H54 (cell line): ENCODE measurements at places on chromosomes 7 and 10.

GRCh38 chr10:62610649-62611229 is 193.8 kb upstream of the ADO start:
- DNase-seq = peak; percentile 70

- no peak for DNase-seq
Measured at GRCh38 chr10:22834471-22834870, 93.4 kb upstream of the ARMC3 start.

DNA sequence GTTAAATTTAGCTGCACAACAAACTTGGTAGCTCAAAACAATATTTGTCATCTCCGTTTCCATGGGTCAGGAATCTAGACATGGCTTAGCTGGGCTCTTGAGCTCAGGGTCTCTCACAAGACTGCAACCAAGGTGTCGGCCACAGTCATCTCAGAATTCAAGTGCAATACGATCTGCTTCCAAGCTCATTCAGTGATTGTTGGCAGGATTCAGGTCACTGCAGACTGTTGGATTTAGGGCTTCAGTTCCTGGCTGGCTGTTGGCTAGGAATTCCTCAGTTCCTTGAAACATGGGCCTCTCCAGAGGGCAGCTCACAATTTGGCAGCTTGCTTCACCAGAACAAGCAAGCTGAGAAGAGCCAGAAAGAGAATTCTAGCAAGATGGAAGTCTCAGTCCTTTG is 17.5 kb upstream of the CHST3 start:
- DNase-seq = no peak

DNA sequence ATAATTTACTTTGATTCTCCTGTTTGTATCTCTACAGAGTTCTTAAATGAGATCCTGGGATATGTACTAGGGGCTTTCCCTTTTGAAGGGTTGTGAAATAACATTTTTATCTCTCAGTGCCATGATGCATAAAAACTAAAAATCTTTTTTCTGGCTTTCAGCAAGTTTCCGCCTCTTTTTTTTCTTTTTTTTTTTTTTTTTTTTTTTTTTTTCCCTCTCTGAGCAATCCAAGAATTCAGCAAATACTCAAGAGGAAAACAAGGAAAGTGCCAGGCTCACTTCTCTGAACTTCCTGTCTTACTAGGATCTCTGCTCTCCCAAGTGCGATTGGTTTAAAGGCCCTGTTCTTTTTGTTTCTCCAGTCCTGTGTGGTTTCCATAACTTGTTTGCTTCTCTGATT is 79.9 kb downstream of the HYCC1 start:
- DNase-seq = no peak

DNA sequence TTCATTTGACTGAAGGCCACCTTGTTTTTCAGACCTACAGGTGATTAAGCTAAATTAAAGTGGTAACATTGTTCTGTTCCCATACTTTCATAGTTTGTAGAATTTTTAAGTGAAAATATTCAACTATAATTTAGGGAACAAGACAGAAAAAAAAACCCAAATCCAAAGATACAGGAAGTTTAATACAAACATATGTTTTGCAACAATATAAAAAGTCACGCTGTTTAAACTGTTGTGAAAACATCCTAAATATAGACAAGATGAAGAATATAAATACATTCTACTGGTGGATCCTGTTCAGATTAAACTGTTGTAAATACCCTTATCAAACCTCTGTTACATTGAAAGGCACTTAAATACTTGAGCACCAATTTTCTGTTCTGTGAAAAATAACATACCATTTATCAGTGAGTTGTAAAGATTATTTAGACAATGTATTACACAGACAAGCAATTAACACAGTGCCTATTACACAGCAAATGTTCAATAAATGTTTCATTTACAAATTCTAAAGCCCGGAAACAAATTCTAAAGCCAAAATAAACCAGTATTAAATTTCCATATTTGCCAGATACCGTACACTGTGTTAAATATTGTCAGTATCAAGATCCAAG is 14.2 kb downstream of the ASZ1 start:
- DNase-seq = no peak

- no peak for DNase-seq
Measured at GRCh38 chr10:132264966-132265889, 42.5 kb downstream of the STK32C start.

- no peak for DNase-seq
Measured at GRCh38 chr10:18400201-18400905, 251.0 kb downstream of the NSUN6 start.

DNA sequence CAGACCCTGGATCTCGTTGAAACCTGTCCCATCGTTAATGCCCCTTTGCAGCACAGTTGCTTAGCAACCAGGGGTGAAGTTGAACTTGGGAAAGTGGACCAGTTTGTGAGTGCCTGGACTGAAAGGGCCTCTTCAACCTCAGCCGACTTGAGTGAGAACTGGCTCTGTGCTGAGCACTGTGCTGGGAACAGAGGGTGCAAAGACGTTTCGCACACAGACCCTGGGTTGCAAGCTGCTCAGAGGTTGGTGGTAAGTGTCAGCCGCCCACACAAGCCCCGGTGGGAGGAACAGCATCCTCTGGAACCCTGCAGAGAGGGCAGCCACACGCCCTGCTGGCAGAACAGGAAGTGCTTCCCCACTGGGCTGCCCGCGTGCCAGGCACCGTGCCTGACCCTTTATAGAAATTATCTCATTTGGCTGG is 89.2 kb downstream of the CARD11 start:
- no peak for DNase-seq

DNA sequence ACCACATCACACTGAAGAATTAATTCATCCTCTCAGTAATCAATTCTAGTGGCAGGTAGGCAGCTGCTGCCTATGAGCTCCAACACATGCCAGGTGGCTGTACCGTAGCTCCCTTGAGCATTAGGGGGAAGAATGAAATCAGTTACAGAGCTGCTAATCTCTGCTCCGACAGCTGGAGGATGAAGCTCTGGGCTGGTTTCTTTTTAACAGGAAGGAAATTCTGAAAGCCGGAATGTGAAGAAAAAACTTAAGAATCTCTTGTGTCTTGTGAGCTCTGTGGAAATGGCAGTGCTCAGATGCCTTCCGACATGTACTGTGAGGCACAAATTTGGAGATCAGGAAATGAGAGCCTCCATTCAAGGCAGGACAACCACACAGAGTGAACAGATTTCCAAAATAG is 2.8 kb upstream of the AHCYL2 start:
- DNase-seq = no peak

DNA sequence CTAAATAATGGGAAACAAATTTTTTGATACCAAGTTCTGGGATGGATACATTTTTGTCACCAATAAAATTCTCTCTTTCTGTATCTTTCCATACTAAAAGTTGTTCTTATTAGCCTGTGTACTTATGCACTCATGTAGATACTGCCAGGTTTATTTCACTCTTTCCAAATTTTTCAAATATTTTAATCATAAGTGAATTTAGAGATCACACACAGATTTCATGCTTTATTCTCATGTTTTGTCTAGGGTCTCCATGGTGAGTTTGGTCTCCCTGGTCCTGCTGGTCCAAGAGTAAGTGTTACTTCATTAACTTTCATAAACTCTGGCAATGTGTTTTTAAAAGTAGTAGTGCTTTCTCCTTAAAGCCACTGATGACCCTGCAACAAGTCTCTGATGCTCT is 20.3 kb downstream of the COL1A2 start:
- no peak for DNase-seq

DNA sequence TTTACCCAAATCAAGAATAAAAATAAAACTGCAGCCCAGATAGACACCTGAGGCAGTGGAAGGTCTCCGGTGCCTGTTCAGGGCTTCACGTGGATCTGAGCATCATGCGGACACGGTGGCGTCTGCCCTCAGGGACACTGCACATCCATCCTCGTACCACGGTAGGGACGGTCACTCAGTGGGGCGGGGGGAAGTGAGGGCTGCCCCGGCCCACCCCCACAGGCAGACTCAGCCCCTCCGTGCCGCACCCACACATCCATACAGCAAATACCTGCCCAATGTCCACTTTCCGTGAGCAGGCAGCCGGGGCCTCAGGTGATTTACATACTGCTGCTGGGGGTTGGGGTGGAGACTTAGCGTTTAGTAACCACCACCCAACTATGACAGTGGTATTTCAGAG is 207.8 kb downstream of the DIP2C start:
- no peak for DNase-seq

- DNase-seq = no peak
Measured at GRCh38 chr7:54541669-54542625, at the start of gene VSTM2A. Gene VSTM2A, plus strand, starts transcription at chr7:54542375. Its CDS starts 356 bp downstream, at chr7:54542731.

DNA sequence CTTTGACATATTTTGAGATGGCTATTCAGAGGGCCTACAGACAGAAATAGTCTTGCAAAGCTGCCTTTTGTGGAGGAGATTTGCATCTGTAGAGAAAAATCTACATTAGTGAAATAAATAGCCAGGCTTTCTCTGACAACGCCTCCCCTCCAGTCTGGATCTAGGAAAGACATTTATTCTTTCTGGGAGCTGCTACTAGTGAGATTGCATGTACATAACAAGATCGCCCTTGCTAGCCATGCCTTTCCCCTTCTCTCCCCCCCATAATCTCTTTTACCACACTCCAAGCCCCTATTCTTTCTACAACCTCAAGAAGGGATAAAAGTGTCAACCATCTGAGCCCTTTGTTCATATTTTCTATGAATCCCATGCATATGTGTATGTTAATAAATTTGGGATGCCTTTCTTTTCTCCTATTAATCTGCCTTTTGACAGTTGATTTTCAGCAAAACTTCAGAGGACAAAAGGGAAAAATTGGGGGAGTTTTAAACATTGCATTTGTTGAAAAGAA is 194.2 kb downstream of the SNX13 start:
- no peak for DNase-seq

GRCh38 chr7:158011941-158012340 is 575.7 kb downstream of the PTPRN2 start:
- DNase-seq = no peak

- no peak for DNase-seq
Measured at GRCh38 chr7:2037301-2037807, 195.4 kb downstream of the MAD1L1 start.

DNA sequence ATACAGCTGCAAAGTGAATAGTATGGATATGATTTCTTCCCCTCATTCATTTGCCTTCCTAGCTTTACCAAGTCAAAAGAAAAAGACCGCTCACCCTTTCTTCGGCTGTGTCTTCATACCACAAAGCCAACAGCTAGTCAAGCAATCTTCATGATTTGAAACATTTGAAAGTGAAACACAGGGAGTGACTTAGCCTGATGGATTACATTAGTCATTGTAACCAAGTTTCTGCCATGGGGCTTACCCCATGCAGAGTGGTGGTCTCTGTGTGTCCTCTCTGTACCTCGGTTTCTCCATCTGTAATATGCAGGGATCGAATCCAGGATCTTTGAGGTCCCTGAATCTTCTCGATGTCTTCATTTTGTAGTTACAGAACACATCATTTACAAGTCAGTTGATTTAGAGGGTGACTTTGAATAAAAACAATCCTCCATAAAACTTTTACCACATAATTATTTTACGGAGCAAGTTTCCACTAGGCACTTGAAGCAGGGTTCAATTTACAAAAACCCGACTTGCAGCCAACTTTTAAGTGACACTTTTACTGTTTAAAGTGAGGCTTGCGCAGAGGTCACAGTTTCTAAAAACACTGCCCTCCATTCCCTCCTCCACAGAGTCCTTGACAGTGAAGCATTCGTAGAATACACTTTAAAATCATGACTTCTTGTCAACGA is 2.2 kb upstream of the LGI1 start:
- DNase-seq = no peak

DNA sequence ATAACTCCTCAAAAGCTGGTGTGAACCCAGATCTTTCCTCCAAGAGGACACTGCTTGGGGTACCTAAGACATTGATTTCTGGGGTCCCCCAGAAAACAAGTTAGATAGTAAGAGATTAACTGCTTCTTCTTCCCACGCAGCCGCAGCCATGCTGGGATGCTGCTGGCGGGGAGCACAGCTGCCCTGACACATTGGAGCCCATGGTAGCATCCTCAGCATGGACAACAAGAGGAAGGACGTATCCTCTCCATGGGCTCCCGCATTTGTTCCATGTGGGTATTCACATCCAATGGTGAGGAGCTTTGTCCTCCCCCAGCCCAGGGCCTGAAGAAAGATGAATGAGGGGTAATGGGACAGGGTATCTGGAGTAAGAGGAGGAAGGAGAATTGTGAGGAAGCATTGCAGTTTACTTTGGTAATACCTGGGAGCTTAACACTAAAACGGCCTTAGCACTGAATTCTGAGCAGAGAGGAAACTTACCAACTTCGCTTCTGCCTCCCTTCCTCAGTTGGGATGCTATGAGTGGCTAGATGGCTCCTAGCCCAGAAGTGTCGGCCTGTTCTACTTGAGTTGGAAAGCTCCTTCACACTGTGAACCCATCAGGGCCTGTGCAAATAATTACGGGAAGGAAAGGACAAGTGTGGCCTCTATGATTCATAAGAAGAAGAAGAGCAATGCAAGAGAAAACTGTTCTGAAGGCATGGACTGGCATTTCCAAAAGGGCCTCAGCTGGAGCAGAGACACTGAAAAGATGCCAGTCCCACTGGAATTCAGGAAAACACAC is 43.9 kb downstream of the C10orf120 start:
- no peak for DNase-seq

GRCh38 chr10:111646021-111646420 is 537.5 kb downstream of the GPAM start:
- no peak for DNase-seq

DNA sequence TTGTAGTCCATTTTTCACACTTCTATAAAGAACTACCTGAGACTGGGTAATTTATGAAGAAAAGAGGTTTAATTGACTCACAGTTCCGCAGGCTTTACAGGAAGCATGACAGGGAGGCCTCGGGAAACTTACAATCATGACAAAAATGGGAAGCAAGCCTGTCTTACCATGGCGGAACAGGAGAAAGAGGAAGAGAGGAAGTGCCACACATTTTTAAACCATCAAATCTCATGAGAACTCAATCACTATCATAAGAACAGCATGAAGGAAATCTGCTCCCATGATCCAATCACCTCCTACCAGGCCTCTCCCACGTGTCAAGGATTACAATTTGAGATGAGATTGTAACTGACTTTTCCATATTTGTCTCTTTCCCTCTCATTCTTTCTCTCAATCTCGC is 9.3 kb upstream of the PNPLA8 start:
- no peak for DNase-seq

GRCh38 chr7:74059037-74059436 is 24.6 kb upstream of the LIMK1 start:
- no peak for DNase-seq

DNA sequence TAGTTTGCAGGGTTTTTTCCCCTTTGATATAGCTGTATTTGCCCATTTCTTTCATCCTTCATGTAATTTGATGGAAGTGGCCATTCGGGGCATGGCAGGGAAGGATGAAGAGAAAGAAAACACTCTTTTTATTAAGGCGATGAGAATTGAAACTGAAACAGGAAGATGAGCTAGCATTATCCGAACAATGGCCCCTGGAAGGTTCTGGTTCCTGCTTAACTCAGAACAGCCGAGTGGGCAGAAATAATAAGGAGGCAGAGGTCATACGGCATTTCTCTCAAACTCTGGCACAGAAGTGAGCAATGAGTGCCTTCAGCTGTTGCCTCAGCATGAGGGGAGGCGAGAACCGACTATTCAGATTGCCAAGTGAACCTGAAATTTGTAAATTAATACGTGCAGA is 113.2 kb upstream of the MYO3A start:
- no peak for DNase-seq

DNA sequence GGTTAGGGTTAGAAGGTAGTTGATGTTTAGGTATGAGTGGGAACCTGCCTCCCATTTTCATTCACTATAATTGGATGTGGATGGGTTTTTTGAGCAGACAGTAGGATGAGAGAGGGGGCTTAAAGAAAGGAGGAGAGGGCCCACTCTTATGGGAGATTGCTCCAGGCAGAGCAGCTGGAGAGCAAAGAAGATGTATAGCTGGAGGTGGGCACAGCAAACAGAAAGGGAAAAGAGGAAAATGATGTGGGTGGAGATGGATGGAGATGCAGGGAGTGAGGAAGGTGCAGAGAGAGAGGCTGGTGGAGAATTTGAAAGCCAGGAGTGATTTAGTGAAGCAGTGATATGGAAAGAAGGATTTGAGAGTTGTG is 29.9 kb downstream of the LSMEM1 start:
- DNase-seq = no peak
